ENCODE measurements at places on chromosomes 1 and 21.
A peak's percentile ranks its signal among the peaks of the same experiment; 100 is the strongest.

GRCh38 chr1:246971090-246971721 lies 36.7 kb downstream of the ZNF695 start:
- DNase-seq: no peak

DNA sequence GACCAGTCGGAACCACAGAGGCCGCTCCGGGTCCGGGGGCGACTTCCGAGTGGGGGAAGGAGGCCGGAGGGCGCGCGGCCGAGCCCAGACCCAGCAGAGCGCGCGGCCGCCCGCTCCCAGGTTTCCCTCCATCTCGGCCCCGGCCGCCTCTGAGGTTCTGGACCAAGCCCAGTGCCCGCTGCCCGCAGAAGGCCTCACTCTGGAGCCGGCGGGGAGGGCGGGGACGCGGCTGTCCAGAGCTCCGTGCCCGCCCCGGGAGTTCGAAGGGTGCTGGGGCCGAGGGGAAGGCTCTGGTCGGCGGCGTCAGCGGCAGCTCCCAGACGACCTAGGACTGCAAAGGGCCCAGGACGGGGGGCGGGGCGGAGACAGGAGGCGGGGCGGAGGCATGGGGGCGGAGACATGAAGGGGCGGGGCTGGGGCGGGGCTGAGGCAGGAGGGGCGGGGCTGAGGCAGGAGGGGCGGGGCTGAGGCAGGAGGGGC lies 48.0 kb upstream of the SLC19A1 start:
- no peak for DNase-seq

- no peak for DNase-seq
These were observed 108.8 kb downstream of the PAX7 start for GRCh38 chr1:18739408-18739807.

GRCh38 chr1:53982034-53982762 lies 35.8 kb downstream of the LDLRAD1 start:
- no peak for DNase-seq

GRCh38 chr1:106952776-106953175 lies 103.7 kb upstream of the PRMT6 start:
- no peak for DNase-seq

GRCh38 chr1:43061757-43062156 lies 103.1 kb upstream of the SLC2A1 start:
- DNase-seq: no peak

- DNase-seq: no peak
These were observed 52.4 kb downstream of the TLCD4 start for GRCh38 chr1:95169548-95169947.

DNA sequence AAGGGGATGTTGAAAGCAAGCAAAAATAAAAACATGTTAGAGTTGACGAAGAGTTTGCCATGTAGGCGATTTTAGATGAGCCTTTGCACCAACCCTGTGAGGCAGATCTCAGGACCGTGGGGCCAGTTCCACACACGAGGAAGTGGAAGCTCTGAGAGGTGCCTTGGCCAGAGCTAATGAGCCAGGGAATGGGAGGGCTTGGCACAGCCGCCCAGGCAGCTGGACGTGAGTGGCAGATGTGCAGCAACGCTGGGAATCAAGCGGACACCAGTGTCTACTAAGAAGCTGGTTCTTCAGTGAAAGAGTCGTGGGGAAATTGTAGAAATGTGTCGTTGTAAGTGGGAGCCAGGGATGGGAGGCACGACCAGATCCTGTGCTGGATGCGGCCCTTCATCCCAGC lies 58.9 kb upstream of the COL6A1 start:
- no peak for DNase-seq

DNA sequence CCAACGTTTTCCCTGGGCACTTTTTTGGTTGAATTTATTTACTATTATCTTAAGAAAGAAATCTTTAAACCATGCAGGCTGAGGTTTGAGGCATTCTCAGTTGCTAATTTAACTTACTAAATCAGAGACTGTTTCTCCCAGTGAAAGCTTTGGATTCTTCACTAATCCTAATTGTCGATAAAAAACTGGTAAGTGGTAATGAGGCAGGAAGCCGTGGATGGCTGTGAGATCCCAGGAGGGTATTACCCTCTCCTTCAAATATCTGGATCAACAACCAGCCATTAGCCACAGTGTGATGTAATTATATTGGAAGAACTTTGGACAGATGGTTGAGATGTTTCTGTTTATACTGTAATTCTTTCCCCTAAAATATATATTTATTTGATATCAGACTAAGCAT lies 485.0 kb downstream of the DISC1 start:
- DNase-seq: no peak

- no peak for DNase-seq
These were observed 69.2 kb upstream of the WLS start for GRCh38 chr1:68301471-68302001.

DNA sequence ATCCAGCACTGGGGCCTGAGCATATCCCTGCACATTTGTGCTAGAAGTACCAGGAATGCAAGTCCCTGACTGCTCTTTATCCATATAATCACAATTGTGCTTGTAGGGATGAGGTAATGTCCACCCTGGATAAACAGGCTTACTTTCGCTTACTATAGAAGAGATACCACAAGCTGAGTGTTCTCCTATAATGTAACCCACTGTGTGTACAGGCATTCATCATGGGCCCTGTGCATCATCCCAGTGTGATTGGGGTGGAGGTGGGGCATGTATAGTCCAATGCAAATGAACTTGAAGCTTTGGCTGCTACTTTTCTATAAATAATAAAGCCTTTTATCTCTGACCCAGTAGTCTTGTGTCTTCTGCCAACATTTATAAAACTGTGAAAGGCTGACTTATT lies 69.3 kb downstream of the MAN1A2 start:
- no peak for DNase-seq

- DNase-seq: no peak
These were observed 37.1 kb upstream of the SLC30A10 start for GRCh38 chr1:219965285-219966070.

DNA sequence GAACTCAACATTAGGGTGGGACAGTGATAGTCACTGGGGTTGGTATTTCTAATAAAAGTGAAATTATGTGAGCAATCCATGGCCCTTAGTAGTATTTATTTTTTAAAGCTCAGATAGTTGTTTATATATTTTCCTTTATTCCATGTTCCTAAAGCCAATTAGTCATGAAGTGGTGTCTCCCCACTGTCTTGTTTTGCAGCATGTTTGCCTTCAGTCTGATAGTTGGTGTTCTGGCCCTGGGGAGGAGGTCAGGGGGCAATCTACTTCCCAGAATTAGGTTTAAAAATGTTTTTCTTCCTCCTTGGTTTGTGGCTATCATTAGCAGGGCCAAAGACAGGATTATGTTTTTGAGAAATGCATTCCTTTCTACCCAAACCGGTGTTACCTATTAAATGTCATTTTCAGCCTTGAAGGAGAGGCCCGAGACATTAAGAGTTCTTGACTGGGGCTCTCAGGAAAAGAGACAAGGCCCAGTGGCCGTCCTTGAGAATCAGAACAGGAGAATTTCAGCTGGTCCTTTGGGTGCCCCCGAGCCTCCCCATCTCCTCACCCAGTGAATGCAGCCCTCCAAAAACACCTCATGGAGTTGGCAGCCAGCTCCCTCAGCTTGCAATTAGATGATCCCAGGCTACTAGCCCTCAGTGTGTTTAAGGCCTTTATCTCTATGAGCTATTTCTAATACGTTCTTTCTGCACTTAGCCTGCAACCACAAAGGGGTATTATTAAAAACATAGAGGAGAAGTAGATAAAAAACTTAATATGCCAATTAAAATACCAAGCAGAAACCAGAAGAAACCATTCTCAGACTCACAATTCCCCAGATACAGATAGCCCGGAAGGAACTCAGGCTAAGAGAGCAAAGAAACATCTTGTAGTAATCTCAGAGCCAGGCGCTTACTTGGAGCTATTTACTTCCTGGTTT lies 71.3 kb upstream of the NGF start:
- no peak for DNase-seq

- DNase-seq: no peak
These were observed 40.3 kb upstream of the CASZ1 start for GRCh38 chr1:10836726-10837125.

GRCh38 chr1:117398957-117399356 lies 31.7 kb downstream of the MAN1A2 start:
- no peak for DNase-seq

- DNase-seq: no peak
These were observed 50.6 kb upstream of the MRPS6 start for GRCh38 chr21:34022627-34023335.

DNA sequence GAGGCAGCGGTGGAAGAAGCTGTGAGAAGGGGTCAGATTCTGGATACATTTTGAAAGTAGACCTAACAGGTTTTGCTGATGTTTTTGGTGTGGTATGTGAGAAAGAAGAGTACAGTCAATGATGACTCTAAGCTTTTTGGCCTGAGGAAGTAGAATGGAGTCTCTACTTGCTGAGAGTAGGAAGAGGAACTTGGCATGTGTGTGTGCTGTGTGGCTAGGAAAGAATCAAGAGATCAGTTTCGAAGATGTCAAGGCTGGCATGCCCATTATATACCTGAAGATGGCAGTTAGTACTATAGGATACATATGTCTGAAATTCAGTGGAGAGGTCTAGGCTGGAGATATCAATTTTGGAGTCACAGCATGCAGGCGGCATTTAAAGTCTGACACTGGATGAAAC lies 64.4 kb downstream of the MAB21L3 start:
- no peak for DNase-seq

GRCh38 chr1:31051611-31052010 lies 13.9 kb downstream of the PUM1 start:
- DNase-seq: no peak

DNA sequence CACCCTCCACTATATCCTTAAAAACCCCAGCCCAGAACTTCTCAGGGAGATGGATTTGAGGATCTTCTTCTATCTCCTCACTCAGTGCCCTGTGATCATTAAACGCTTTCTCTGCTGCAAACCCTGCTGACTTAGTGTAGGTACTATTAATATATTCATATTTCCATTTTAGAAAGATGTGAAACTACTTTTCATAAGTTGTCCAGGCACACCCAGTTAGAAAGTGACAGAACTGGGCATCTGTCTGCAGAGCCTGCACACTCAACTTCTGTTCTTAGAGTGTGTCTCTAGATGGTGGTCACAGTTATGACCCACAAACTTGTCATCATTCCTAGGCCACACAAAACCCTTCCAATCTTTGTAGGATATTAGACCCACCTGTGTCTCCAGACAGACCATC lies 55.0 kb downstream of the FCRL5 start:
- no peak for DNase-seq

DNA sequence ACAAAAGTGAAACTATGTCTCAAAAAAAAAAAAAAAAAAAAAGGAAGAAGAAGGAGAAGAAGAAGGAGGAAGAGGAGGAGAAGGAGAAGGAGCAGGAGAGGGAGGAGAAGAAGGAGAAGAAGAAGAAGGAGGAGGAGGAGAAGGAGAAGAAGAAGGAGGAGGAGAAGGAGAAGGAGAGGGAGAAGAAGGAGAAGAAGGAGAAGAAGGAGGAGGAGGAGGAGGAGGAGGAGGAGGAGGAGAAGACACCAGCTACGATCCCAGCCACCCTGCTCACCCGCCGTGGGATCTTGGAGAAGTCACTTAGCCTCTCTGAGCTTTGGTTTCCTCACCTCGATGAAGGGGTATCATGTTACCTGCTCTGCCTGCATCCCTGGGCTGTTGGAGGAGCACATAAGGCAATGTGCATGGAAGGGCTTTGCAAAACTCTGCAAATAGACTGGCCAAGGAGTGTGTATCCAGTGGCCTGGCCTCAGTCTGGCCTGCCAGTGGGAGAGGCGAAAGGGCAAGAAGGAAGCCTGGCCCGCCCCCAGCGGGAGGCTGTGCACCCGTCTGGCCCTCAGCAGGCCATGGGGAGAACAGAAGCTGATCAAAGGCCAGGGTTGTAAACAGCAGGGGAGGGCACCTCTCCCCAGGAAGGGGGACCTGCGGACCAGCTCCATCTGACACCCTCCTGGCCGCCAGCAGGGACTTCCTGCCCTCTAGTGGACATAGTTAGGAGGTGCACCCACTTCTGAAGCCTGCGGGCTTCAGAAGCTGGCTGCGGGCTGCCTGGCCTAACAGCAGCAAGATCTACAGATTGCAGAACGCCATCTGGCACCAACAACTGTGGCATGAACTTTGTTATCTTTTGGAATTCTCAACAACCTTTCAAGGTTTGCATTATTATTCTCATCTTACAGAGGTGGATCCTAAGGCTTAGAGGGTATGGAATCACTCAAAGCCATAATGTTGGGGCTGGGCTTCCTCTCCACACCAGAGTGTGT lies 19.2 kb upstream of the CDK18 start:
- DNase-seq: peak; percentile 92

- no peak for DNase-seq
These were observed 11.4 kb downstream of the PLEKHO1 start for GRCh38 chr1:150160964-150161621.

- DNase-seq: no peak
These were observed 16.9 kb downstream of the CTH start for GRCh38 chr1:70427976-70428375.

- no peak for DNase-seq
These were observed 96.5 kb downstream of the FMN2 start for GRCh38 chr1:240188139-240188538.

DNA sequence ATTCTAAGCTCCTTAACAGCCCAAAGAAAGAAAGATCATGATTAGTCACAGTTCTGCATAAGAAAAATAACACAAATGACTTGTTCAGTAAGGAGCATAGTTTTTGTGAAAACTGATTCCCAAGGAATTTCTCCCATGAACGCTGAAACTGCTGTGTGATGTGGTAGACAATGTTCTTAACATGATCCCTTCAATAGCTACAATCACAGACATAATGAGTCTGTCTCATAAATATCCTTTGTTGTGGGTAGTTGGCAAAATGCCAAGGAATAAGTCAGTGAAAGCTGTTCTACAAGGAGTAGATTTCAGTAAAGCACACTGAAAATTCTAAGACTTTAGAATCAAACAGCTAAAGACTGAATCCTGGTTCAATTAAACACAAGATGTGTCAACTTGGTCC lies 404.8 kb downstream of the HLX start:
- DNase-seq: peak; percentile 64

GRCh38 chr1:167541610-167542009 lies 12.0 kb downstream of the CREG1 start:
- DNase-seq: no peak

- no peak for DNase-seq
These were observed 59.1 kb downstream of the GLUL start for GRCh38 chr1:182332261-182333060.

- DNase-seq: no peak
These were observed 22.8 kb downstream of the MROH7 start for GRCh38 chr1:54664364-54664763.

DNA sequence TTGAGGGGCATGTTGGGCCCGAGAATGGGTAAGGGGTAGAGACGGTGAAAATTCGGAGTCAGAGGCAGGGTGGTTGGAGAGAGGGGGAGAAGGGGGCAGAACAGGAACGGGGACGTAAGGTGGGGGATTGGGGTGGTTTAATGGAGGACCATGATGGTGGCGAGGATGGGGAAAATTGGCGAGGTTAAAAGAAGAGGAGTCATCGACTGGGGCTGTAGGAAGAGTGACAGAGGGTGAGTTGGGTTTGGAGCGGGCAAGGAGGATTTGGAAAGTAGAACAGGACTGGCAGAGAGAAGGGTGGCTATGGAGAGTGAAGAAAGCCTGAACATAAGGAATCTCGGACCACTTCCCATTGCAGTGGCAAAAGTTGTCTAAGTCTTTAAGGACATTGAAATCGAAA lies 10.8 kb upstream of the ZBTB48 start:
- no peak for DNase-seq

Measured in NCI-H1436 (cell line).